ENCODE measurements at places on chromosomes 7 and 10.

GRCh38 chr7:118573085-118573484 is 348.6 kb downstream of the ANKRD7 start:
- DNase-seq, result no peak

- DNase-seq, result no peak
Observed at GRCh38 chr7:34036051-34036920, 130.9 kb downstream of the BMPER start.

- peak; percentile 70 for DNase-seq
Observed at GRCh38 chr10:117174439-117175214, 22.7 kb upstream of the KCNK18 start.

DNA sequence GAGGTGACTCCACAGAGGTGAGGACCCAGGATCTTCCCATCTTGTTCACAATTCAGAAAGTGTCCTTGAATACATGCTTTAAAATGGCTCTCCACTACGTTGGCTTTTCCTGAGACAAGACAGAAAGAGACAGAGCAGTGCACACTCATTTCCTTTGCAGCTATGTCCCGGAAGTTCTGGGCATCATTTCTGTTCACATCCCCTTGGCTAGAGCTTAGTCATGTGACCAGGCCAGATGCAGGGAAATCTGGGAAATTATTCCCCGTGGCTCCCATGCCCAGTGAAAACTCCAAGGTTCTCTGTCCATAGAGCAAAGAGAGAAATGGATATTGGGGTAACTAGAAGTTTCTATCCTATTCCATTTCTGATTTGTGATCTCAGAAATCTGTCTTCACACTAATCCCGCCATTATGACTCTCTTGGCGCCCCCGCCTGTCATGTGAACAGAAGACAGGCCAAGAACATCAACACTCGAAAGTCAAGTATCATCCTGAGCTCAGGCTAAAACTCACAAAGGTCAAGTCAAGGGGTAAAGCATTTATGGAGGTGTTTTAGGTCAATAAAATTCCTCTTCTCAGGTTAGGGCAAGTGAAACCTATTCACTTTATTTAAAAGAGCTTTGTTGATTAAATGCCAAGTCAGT is 251.4 kb upstream of the HABP2 start:
- DNase-seq, result no peak

GRCh38 chr7:125085084-125085483 is 155.5 kb upstream of the POT1 start:
- DNase-seq, result no peak

GRCh38 chr7:28626624-28627262 is 214.4 kb downstream of the CREB5 start:
- DNase-seq, result no peak

DNA sequence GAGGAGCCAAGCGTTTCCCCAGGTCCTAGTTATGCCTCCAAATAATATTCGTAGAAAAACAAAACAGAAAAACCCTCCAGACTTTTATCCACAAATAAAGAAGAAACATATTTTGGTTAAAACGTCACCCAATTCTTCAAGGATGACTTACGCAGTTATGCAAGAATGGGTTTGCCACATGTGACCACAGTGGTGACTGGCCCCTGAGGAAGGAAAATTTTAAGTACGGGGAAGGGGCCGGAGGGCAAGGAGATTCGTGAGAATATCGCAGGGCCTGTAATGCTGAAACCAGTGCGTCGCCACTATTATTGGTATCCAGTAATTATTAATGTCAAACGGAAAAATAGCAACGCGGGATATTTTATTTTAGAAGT is 537 bp upstream of the MRPS24 start:
- no peak for DNase-seq

GRCh38 chr7:151895008-151895630 is 18.2 kb upstream of the PRKAG2 start:
- DNase-seq, result no peak

GRCh38 chr7:41847606-41848005 is 144.7 kb upstream of the INHBA start:
- no peak for DNase-seq

- no peak for DNase-seq
Observed at GRCh38 chr7:88253640-88254039, 33.8 kb upstream of the SRI start.

DNA sequence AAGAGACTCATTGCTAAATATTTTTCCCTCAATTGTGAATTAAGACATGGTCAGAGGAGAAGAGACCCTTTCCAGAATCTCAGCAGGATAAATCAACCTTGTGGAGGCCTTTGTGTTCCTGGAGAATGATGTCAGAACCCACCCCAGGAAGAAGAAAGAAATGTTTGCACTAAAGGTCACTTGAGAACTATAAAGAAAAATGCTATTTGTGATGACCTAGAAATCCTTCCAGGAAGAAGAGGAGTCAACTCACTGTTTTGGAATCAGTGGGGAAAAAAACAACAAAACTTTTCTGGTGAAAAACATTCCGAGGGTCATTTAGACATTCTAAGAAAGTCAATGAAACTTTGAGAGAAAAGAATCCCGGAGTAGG is 129.1 kb upstream of the ANKRD1 start:
- no peak for DNase-seq

- DNase-seq, result no peak
Observed at GRCh38 chr7:42099066-42099465, 137.9 kb downstream of the GLI3 start.

DNA sequence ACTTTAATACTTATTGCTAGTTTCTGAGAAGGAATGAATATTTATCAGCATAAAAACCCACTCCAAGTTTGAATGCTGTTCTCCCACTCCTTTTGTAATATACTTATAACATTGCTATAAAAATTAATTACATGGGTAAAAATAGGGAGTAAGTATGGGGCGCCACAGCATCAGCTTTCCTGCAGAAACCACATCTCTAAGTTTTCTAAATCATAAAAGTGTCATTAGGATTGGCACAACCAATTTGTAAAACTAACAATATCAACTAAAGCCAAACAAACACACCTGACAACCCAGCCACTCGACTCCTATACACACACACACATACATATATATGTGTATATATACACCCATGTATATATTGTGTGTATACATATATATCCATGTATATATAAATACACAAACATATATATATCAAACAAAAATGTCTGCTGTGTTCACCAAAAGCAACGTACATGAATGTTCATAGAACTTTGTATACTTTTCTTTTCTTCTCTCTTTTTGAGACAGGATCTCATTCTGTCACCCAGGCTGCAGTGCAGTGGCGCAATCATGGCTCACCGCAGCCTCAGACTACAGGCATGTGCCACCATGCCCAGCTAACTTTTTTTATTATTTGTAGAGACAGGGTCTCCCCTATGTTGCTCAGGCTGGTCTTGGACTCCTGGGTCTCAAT is 14.8 kb upstream of the LRRC17 start:
- no peak for DNase-seq

DNA sequence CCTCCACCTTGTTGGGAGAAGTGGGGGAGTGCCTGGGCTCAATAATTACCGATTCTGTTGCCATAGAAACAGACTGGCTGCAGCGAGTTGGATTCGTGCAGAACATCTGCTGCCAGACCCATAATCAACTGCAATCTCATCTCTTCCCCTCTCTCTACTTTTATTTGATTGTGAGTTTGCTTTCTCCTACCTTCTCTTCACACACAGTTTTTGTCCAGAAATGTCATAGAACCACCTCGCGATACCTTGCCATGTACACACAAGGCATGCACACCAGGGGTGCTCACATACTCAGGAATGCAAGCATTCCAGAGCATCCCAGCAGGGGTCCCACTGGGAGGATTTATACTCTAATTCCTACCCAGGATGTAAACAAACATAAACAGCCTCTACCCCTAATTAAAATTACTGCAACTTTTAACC is 262.2 kb upstream of the AOAH start:
- no peak for DNase-seq

DNA sequence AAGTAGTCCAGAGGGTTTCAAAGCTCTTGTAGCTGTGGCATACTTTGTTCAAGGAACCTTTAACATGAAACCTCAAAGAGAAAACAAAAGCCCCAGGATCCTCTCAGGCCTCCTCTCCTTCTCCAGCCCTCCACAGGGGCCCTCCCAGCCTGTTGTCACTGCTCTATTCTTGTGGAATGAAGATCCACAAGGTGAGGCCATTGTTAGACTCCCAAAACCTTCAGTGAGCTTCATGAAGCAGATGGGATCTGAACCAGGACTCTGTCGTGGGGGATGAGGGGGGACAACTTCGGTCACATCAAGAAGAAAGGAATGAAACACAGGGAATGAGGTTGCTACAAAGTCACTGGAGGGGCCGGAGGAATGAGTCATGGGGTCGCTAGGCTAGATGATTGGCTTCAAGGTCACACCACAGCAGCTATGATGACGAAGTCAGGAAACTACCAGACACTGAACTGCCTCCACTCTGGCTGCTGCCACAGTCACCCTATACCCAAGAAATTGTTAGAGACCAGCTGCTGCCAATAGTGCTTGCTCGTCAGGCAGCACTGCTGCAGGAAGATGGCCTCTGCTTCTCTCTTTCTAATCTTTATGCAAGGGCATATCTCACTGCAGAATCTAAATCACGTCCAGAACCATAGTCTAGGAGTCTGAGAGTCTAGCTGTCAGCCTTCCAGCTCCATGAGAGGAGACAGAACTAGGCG is 208.8 kb downstream of the HIBADH start:
- no peak for DNase-seq

GRCh38 chr10:48302515-48303476 is 3.7 kb upstream of the MAPK8 start:
- DNase-seq, result no peak

DNA sequence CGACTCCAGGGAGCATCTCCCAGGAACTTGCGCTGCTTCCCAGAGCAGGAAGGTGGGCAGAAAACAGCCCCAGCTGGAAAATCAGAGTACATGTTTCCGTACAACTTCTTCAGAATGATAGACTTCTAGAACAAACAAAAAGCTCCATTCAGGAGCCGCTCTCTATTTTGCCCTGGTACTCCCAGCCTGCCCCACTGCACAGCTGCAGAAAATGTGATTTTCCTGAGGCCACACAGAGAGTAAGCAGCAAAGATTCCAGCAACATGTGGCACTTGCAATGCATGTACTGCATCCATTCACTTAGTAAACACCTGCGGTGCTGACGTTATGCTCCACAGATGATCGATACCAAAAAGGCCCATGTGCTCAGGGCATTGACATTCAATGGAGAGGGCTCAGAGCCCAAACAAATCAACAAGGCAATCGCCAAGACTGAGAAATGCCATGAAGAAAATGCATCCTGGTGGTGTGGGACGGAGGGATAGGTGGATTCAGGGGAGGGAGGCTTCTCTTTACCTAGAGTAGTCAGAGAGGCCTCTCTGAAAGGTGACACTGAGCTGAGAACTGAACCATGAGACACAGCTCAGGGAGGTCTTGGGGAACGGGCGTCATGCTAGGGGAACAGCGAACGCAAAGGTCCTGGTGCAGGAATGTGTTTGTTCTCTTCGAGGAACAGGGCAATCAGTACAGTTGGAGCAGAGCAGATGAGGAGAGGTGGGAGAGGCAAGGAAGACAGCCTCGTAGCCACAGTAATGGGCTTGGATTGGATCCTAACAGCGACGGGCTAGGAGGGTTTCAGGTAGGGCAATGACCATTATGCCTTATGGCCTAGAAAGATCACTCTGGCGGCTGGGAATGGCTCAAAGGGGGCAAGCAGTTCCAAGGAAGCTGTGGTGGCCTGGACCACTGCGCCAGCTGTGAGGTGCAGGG is 35.3 kb upstream of the DUSP5 start:
- DNase-seq, result no peak

GRCh38 chr10:121616291-121616690 is 18.0 kb upstream of the FGFR2 start:
- DNase-seq, result no peak

DNA sequence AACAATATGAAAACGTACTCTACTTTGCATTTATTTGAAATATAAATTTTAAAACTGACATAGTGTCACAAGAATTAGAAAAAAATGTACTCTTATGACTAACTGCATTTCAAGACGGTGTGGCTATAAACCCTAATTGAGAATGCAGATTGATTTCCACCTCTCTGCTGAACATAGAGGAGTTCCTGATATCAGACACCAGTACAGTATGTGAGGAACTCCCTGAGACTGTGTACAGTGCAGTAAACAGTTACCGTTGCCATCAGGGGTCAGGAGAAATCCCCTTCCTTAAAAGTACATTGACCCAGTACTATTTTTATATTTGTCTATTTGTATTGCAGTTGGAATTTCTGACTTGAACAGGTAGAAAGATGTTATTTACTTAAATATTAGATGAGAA is 61.8 kb upstream of the DKK1 start:
- no peak for DNase-seq

- DNase-seq, result no peak
Observed at GRCh38 chr7:30493228-30493627, 11.4 kb downstream of the GGCT start.
